ENCODE measurements at places on chromosomes 13 and 19.

DNA sequence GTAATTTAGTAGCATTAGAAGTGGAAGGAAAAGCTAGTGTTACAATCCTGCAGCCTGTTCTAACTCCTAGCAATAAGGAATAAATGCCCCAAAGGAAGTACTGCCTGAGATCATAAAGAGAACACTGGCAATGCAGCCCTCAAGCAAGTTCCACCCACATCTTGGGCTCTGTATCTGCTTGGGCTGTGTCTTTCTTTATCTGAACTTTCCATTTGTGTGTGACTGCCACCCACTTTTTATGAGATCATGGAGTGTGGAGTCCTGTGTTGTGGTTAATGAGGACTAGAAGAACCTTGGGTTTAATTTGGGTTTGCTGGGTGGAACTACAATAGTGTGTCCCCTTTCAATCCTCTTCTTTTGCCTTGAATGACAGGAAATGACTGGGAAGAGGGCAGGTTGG is 38.2 kb downstream of the RFXAP start:
- DNase-seq, result no peak

DNA sequence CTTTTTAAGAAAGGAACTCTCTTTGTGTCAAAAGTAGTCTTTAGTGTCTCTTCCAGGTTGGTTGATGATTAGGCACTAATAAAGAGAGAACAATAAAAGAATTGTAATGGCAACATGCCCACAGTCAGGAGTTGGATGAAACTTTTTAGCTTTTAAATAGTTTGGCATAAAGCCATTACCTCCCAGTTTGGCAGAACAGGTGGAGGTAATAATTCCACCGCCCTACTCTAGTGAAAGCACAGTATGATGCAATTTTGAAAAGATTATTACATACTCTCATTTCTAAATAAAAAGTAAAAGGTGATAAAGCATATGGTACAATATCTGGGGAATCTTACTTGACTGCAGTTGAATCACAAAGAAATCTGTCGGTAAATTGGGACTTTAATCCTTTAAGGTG is 497.6 kb downstream of the SUCLA2 start:
- DNase-seq, result no peak

DNA sequence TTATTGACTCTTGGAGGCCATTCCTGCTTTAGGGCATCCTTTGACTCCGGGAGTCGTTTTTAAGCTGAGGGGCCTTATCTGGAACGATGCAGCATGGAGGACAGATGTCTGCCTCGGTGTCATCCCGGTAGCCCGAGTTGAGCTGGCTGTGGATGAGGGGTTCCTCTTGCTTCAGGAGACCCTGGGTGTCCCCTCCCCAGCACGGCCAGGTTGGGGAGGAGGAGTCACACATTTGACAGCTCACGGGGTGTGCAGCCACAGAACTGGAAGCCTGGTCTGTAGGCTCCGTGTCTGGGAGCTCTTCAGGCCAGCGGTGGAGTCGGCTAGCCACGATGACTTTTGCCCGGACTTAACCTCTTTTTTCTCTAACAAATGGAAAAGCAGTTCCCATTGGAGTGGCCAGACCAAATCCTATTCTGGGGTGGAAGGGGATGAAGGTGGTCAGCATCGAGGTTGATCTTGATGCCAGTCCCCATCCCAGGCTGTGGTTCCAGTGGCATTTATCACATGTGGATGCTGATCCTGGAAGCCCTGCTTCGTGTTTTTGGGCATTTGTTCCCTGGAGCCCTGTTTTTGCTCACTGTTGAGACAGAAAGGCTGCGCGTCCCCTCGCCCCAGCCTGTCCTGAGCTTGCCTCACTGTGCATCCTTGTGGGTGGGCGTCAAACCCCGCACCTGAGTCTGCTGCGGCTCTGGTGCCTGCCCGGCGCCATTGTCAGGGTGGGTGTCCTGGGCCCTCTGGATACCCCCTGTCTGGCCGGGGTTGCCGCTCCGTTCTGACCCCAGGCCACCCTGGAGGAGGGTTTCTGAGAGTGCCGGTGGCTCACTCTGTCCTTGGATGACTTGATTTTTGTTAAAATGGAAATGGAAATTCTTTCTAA is 12.0 kb downstream of the TFDP1 start:
- DNase-seq, result no peak

DNA sequence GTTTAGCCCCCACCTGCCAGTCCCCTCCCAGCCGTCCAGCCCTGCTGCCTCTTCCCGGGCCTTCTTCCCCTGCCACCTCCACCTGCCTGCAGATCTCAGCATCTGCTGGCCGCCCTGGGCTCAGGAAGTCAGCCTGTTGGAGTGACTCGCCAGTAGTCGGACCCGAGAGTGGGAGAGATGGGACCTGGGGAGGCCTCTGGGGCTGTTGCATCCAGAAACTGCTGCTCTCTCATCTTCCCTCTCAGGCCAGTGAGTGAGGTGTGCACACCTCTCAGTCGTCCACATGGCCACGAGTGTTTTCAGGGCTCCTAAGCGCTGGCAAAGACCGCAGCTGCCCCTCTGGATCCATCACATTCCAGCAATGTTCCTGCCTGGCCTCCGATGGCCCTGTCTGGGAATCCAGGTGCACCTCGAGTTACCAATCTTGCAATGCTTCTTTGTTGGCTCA is 151.8 kb upstream of the SOX1 start:
- no peak for DNase-seq

GRCh38 chr13:30857018-30857417 is 49.1 kb upstream of the MEDAG start:
- DNase-seq, result no peak

- no peak for DNase-seq
These were observed 110.6 kb downstream of the LIG4 start for GRCh38 chr13:108104736-108105135.

GRCh38 chr13:113207890-113208420 is 514 bp downstream of the PCID2 start:
- no peak for DNase-seq

DNA sequence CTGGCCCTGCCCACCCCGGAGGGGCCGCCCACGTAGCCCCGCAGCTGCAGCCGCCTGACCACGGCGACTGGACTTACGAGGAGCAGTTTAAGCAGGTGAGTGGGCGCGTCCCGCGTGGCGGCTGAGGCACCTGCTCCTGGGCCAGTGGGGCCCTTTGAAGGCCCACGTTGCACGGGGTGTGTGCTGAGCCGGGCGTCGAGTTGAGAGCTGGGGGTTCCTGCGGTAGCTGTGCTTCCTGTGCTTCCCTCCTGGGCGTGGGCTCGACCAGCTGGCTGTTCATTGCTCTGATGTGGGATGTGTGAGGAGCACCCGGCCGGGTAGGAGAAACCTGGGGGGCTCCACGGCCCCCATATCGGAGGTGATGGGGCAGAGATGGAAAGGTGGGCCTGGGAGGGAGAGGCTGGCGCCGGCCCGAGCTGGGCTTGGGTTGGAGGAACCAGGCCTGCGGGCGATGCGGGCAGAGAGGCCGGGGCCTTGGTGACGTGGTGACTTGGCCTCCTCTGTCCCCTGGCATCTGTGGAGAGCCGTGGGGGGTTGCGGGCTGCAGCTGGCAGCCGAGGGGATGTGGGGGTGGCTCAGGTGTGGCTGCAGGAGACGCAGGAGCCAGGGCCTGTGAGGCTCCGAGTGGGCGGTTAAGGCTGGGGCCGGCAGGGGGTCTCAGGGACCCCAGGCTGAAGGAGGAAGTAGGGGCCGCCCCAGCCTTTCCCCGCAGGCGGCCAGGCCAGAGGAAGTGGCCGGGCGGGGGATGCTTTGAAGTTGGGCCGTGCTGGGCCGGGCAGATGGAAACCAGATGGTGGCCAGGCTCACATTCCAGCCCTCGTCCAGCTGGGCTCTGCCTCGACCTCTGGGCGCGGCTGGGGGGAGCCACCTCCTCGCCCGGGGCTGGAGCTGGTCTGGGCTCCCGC is 7.1 kb downstream of the ARID3A start:
- no peak for DNase-seq

GRCh38 chr13:105291987-105292386 is 1243.5 kb downstream of the EFNB2 start:
- DNase-seq, result no peak

DNA sequence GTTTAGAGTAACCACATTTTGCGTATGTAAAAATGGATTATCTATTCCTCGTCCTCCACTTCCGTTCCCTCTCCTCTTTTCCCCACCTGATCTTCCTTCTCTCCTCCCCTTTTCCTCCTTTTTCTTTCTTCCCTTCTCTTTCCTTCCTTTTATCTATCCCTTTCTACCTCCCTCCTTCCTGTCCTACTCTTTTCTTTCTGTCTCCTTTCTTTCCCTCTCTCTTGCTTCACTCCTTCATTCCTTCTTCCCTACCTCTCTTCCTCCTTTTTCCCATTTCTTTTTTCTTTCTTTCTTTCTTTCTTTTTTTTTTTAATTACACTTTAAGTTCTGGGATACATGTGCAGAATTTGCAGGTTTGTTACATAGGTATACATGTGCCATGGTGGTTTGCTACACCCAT is 688.4 kb upstream of the GPC6 start:
- DNase-seq, result no peak

GRCh38 chr13:45372189-45373161 is 31.5 kb upstream of the TPT1 start:
- DNase-seq, result no peak

DNA sequence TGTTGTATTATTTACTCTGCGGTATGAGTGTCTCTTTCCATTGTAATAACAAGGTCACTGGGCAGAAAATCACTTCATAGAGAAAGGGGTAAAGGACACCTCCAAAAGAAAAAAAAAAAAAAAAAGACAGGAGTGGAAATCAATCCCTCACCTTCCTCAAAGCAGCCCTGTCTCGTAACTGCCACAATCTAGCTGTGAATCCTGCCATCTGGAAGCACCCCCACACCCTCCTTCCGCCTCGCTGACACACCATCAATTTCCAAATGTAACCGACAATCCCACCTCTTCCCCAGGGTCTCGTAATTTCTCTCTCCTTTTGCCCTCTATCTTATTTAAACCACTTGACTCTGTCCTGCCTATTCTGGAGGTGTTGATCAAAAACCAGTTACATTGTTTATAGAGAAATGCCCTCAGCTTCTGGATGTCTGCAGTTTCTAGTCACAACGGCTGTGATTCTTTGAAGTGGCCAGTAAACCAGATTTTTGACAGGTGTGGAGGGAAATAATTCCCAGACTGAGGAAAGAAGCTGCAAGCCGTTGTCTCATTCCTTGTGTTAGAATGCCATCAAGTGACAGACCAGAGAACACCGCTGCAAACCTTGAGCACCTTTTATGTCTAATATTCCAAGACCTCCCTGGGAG is 9.1 kb upstream of the POP4 start:
- no peak for DNase-seq

GRCh38 chr13:37364007-37364406 is 234.6 kb downstream of the POSTN start:
- no peak for DNase-seq

GRCh38 chr19:18377026-18377425 is 8.9 kb upstream of the GDF15 start:
- DNase-seq, result no peak

DNA sequence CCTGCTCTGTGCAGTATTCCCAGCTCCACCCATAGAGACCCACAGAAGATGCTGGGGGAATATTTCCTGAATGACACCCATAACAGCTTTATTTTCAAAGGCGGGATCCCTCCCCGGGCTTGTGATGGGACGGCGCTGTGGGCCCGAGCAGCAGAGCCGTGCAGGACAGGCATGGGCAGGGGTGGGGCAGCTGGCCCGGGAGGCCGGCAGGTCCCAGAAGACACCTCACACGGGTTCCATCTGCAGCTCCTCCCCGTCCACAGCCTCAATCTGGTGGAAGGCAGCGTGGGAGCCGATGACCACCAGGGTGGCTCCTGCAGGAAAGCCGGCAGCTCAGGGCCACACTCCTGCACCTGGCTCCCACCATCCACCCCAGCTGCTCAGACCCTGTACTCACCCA is 2.5 kb downstream of the RABAC1 start:
- no peak for DNase-seq

DNA sequence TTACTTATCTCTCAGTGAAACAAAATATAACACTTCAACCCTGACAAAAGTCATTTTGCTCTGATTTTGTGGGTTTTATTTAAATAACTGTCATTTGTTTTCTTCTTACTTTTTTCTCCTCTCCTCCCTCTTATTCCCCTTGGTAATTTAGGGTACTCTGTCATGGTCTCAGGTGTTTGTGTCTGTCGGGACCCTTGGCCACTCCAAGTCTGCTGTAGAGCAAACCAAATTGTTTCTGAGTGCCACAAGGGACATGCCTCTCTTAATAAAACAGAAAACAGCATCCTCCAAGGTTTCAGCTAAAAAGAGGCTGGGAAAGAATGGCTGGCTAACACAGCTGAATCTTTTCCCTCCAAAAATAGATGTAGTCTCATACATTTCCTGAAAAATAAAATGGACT is 573.1 kb upstream of the KLF12 start:
- no peak for DNase-seq

DNA sequence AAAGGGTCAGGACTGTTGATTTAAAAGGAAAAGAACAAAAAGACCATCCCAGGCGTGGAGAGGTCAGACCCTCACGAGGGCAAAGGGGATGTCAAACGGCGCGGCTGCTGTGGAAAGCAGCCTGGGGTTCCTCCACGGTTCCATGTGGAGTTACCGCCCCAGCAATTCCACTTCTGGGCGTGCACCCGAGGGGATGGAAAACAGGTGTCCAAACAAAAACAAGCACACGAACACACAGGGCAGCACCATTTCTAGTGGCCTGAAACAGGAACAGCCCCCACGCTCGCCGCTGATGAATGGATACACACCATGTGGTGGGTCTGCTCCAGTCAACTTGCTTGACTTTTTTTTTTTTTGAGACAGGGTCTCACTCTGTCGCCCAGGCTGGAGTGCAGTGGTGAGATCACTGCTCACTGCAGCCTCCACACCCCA is 11.2 kb downstream of the AP3D1 start:
- DNase-seq, result no peak

DNA sequence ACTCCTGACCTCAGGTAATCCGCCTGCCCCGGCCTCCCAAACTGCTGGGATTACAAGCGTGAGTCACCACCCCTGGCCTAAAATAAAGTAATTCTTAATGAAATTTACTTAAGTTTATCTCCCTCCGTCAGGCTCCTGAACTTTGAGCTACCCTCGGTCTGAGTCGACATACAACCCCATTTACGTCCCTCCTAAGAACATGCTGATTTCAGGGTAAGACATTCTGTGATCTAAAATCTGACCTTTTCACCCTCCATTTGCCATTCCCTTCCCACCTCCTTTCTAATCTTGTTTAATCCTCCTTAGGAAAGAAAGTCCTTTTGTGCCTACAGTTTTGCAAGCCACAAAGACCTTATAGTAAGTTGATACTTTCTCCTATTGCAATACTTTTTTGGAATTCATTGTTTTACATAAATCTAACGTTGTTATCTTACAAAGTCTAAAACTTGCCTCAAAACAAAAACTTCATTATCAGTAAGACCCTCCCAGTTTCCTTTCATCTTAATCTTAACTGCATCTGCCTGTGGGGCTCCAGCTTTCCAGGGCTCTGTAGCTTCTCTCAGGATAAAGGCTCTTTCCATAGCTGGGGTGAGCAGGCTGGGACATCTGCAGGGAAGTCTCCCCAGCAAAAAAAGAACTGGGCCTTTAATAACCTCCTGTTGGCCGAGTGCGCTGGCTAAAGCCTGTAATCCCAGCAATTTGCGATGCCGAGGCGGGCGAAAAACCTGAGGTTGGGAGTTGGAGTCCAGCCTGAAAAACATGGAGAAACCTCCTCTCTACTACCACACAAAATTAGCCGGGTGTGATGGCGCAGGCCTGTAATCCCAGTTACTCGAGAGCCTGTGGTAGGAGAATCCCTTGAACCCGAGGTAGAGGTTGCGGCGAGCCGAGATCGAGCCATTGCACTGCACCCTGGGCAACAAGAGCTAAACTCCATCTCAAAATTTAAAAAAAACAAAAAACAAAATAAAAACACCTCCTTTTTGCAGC is 143.1 kb downstream of the ZNF737 start:
- no peak for DNase-seq
